ENCODE measurements at places on chromosomes 12 and 14. TPM values are rescaled to one million over a fixed set of nuclear protein-coding genes. Genes with fewer than 3 reads are reported as not detected.

Gene FLVCR2
- total RNA-seq: 5.8 TPM

Gene CRIP1
- total RNA-seq: 1,965 TPM

Gene TAS2R10
- total RNA-seq: not detected

Gene GDF11
- total RNA-seq: 5.0 TPM

Gene OR10P1
- total RNA-seq: not detected

Gene IFT43
- 36.7 TPM for total RNA-seq

Gene SLC8A3
- total RNA-seq: not detected

Gene ASCL1
- not detected for total RNA-seq

Gene CEBPE
- not detected for total RNA-seq

Gene PAPLN
- total RNA-seq: 6.2 TPM

Gene TC2N
- 0.54 TPM for total RNA-seq

Gene TSHR
- total RNA-seq: not detected

Gene TMEM233
- total RNA-seq: 0.05 TPM

Gene CACNA2D4
- total RNA-seq: not detected

Gene NGB
- not detected for total RNA-seq

Gene DBX2
- not detected for total RNA-seq

Gene BCL11B
- total RNA-seq: 0.20 TPM

Gene GALNT9
- 4.4 TPM for total RNA-seq

Gene NANOG
- total RNA-seq: not detected

Gene DEPDC4
- total RNA-seq: 1.3 TPM

Gene TAS2R19
- total RNA-seq: not detected

Gene REP15
- 0.62 TPM for total RNA-seq

Gene DLGAP5
- total RNA-seq: 32.0 TPM

Gene NID2
- total RNA-seq: 26.3 TPM

Gene PRH2
- total RNA-seq: not detected

Gene FOXG1
- 0.14 TPM for total RNA-seq

Gene PLEKHD1
- total RNA-seq: 0.04 TPM

Gene TUNAR
- not detected for total RNA-seq

Gene TAS2R7
- not detected for total RNA-seq

Gene HOXC12
- not detected for total RNA-seq

Gene DNAH10
- 0.17 TPM for total RNA-seq

Gene CATSPERB
- not detected for total RNA-seq

Gene CLEC6A
- total RNA-seq: not detected

Gene GPR68
- 0.03 TPM for total RNA-seq

All from A549 treated with CORT108297 at 1 μM for 4 hours (cell line).